ENCODE measurements at places on chromosomes 4 and X.

DNA sequence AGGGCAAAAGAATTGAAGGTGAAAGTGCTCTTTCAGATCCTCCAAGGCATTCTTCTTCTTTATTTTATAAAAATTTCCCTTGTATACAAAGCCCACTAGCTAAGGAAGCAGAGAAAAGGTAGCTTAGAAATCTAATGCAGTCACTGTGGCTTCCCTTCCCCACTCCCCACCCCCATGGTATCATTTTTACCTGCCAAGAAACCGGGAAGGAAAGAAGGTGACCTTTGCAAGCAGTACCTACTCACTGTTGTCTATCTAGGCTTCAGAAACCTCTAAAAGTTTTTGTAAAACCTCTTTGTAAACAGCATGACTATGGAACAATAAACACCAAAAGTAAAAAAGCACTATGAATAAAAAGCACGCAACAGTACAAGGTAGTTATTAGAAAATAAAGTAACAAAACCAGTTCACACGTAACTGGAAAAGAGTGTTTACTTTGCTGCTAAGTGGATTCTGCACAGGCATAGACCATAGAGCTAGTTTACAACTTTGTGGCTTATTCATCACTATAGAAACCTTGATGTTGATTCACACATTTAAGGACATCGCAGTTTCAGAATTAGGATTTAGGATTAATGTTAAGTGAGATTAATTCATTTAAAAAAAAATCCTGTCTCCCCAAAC, 109.6 kb upstream of the FTHL17 start:
- no peak for DNase-seq

DNA sequence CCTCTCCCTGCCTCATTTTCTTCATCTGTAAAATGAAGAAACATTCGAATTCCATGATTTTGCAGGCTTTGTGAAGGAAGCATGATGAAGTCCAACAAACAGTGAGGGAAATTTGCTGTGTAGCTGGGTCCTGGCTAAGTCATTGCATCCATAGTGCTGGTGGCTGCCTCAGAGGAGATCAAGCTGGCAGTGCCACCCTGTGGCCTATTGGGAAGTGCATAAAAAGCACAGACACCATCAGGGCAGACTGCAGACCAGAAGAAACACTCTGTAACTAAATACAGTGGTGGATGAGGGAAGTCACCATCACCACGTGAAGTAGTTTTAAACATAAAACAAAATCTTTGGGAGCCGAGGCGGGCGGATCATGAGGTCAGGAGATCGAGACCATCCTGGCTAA, 40.7 kb upstream of the DDX3X start:
- DNase-seq = peak; percentile 6

DNA sequence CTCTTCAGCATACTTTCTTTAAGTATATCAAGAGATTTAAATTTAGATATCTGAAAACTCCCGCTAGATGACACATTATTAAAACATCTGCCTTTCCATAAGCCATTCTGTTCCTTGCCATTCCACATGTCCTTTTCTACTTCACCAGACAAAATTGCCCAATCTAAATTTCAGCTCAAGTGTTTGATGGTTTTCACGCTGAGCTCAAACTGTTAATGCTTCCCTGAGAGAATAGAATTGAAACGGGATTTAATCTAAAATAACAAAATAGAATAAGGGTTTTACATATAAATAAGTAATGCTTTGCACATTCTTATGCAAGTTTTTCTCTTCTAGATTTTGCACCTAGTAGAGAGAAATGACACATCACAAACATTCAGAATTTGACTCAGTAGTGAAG, 764.5 kb upstream of the TENM3 start:
- DNase-seq = no peak

DNA sequence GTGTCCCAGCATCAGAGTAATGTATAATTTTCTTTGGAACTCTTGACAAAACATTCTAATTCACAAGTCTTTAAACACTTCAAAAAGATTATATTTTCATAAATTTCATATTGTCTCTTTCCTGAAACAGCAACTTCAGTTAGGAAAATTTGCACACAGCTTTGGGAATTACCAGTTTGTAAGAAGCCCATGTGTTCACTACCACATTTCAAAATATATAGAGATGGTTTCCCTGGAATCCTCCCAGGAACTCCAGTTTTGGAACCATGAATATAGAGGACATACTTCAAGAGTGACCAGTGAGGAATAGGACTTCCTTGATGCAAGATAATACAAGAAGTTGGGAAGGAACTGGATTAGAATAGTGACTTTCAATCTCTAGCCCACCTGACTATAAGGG, 28.7 kb upstream of the HPGDS start:
- no peak for DNase-seq

DNA sequence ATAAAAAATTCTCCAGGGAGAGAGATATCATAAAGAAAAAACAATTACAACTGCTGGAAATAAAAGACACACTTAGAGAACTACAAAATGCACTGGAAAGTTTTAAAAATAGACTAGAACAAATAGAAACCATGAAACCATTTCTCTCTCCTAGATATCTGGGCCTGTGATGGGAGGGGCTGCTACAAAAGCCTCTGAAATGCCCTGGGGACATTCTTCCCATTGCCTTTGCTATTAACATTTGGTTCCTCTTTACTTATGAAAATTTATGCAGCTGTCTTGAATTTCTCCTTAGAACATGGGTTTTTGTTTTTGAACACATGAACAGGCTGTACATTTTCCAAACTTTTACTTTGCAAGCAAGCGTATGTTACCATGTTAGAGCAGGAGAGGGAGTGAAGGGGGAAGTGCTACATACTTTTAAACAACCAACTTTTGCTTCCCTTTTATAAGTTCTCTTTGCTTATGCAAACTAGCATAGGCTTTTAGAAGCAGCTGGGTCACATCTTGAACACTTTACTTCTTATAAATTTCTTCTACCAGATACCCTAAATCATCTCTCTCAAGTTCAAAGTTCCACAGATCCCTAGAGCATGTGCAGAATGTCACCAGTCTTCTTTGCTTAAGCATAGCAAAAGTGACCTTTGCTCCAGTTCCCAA, 47.9 kb upstream of the PACRGL start:
- no peak for DNase-seq

GRCh38 chr4:26035921-26036320, 121.9 kb downstream of the SMIM20 start:
- no peak for DNase-seq

- DNase-seq = peak; percentile 27
Measured at GRCh38 chrX:40773809-40774208, 38.5 kb upstream of the MED14 start.

GRCh38 chrX:71496476-71496875, 36.4 kb upstream of the OGT start:
- no peak for DNase-seq

DNA sequence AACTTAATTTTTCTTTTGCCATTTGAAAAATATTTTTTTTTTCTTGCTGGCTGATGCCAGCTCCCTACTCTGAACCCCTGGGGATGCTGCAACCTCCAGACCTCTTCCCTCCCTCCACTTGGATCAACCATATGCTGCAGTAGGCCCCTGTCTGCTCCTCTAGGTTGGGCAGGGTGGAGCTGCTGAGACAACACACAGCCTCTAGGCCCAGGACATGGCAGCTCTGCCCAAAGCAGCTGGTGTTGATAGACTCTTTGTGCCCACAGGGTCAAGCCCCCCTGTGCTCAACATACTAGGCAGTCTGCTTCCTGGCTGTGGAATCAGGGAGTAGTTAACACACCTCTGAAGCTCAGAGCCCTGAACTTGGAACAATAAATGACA, 19.9 kb upstream of the CLNK start:
- DNase-seq = no peak

DNA sequence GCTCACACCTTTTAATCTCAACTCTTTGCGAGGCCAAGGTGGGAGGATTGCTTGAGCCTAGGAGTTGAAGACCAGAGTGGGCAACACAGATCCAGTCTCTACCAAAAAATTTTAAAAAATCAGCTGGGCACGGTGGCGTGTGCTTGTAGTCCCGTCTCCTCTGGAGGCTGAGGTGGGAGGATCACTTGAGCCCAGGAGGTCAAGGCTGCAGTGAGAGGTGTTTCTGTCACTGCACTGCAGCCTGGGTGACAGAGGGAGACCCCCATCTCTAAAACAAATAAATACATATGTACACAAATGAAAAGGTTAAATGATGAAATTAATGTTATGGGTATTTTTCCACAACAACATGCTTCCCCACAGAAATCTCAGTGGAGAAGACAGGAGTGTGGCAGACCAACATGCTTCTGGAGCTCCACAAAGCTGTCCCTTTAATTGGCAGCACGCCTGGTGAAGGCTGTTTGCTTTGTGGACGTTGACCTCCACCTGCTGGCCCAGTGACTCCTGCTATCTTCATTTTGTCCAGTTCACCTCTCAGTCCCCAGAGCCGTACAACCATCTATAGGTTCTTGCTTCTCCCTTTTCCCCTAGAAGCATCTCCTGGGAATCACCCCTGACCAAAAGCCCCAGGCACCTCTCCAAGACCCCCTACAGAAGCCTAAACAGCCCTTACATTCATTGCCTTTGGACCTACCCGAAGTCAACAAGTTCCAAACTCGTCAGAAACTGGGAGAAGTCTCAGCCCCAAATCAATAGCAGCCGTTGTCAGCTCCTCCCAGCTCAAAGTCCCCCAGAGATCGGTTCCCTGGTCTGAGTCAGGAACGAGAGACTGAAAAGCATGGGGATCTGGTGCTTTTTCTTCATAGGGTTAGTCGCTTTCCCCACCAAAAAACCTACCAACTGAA, 36.4 kb upstream of the CD99 start:
- DNase-seq = no peak

- no peak for DNase-seq
Measured at GRCh38 chr4:109945056-109945455, 32.4 kb downstream of the EGF start.

GRCh38 chrX:4655743-4656142, 942.3 kb upstream of the PRKX start:
- DNase-seq = no peak

- DNase-seq = no peak
Measured at GRCh38 chr4:60034361-60034760, 1165.8 kb upstream of the ADGRL3 start.

DNA sequence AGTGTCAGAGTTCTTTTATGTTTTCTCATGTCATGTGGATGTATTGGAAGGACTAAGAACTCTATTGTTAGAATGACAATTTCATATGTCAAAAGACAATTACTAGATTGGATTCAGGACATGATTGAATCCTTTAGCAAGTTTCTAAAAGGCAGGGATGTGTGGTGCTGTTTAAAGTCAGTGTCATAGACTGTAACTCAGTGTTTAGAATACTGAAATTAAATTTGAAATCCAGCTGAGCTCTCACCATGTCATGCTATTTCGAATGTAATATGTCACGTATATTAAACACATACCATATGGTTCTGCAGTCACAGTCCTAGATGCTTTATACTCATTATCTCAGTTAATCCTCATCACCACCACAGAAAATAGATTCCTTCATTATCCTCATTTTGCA, 7.8 kb downstream of the GUCY1B1 start:
- no peak for DNase-seq

- DNase-seq = peak; percentile 3
Measured at GRCh38 chrX:154051201-154051810, 31.6 kb upstream of the IRAK1 start.

DNA sequence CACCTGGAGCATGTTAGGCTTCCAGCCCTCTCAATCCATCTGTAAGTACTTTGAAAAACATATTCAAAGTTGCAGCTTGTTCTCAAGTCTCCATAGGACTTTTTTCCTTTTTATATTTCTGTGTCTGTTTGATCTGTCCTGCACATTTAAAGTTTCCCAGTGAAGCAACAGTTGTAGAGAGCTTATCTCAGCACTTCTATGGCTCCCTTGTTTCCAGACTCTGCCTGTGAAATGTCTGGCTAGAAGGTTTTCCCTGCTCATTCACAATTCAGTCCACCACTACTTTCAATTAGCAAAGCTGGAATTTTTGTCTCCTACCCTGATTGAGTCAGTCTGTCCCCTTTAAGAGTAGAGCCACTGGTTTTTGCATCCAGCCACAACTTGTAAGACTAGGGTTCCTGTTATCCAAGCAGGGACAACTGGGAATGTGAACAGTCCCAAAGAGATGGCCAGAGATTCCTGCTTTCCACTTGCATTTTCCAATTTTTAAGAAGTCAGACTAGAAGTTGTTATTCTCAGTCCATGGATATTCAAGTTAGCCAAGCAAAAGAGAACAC, 116.1 kb downstream of the GASK1B start:
- no peak for DNase-seq

- no peak for DNase-seq
Measured at GRCh38 chr4:119646347-119647071, 17.9 kb upstream of the PDE5A start.

GRCh38 chr4:109003964-109004363, 241.1 kb upstream of the ETNPPL start:
- no peak for DNase-seq

GRCh38 chrX:9676306-9676705, 89.3 kb downstream of the GPR143 start:
- no peak for DNase-seq

DNA sequence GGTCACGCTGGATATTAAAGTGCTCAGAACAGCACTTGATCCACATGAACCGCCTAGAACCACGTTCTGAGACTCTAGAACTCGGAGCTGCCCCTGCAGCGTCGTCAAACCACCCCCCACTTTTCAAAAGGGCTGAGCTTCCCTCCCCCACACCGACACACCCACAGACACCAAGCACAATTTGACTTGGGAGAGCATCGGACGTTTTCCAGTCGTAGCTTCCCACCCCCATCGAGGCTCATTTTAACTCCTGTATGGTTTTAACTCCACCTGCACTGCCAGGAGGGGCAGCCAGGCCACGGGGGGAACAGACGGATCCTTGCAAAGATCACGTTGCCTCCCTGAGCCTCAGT, 26.3 kb downstream of the PPP2R2C start:
- no peak for DNase-seq

DNA sequence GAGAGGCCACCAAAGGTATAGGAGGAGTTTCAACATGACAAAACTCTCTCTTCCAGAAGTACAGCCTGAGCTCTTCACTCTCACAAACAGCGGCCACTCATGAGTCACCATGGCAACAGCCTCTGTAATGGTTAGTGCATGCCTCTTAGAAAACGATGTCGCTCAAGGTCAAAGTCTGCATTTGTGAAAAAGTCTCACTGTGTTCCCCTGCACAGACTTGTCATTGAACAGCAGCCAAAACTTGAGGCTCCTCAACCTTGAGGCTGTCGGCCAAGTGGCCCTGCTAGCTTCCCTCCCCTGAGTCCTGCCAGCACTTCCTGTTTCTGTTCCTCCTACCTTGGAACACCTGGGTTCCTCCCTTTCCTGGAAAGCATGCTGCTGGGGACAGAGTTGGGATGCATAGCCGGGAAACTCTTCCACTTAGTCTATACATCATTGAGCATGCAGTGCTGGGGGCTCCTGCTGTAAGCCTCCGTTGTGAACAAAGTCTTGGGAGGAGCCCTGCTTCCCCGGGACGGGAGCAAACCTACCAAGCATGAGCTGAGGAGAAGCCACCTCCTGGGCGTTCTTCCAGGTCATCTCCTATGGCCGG, 66.6 kb downstream of the ING2 start:
- no peak for DNase-seq

GRCh38 chr4:44086753-44087152, 361.9 kb downstream of the KCTD8 start:
- no peak for DNase-seq

GRCh38 chrX:120253784-120254183, 3.2 kb downstream of the ZBTB33 start:
- DNase-seq = no peak

GRCh38 chr4:156261230-156261629, 307.6 kb upstream of the CTSO start:
- DNase-seq = no peak

GRCh38 chr4:110183643-110184042, 14.8 kb downstream of the ELOVL6 start:
- DNase-seq = no peak

GRCh38 chrX:50747471-50747900, 66.5 kb downstream of the SHROOM4 start:
- no peak for DNase-seq

Data from HCT116 (cell line).